Omental fat pad (tissue), 4 donors: ENCODE measurements at places on chromosomes 1 and 21. TPM values are rescaled to one million over a fixed set of nuclear protein-coding genes. Genes with fewer than 3 reads are reported as not detected.

- no peak for DNase-seq
Observed at GRCh38 chr21:42535602-42536171, 22.0 kb downstream of the SLC37A1 start.

- DNase-seq: no peak
Observed at GRCh38 chr1:246607462-246607861, 41.2 kb downstream of the CNST start.

DNA sequence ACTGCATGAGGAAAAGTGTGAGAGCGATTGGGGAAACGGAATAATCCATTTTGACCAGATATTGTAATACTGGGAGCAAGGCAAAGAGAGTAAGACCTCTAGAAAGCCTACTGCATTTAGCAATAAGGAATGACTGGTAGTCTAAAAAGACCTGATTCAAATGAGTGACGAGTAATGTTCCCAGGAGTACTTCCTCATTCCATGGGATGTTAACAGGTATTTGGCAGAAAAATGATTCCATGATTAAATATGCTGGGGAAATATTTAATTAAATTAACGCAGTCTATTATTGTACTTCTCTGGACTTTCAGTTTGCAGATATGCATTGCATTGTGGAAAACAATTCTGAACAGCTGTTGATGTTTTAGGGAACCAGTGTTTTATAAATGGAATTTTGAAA is 105.5 kb downstream of the RPE65 start:
- DNase-seq: no peak

GRCh38 chr1:222820171-222820712 is 5.4 kb downstream of the DISP1 start:
- DNase-seq: no peak

GRCh38 chr1:33121728-33122127 is 40.8 kb downstream of the AZIN2 start:
- no peak for DNase-seq

DNA sequence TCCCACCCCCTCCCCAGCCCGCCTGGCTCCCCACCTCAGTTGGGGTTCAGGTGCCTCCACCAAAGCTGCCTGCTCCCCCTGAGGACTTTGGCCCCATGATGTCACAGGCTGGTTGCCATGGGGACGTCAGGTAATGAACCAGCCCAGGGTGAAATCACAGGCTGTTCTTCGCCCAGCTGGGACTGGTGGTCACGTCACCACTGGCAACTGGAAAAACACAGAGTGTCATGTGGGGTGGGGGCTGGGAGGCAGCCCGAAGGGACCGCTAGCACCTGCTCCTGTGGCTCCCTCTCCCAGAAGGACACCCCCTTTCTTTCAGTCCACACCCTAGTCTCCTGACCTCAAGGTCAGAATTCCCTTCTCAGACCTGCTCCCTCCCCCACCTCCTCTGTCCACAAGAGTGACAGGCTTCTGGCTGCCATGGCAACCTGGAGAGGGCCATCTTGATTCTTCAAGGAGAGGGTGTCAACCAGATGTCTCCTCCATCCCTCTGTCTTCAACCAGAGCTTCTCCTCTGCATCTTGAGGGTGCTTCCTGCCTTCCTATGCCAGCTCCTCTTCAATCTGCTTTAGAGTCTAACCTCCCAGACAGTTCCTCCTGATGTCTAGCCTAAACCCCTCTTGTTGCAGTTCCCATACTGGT is 6.2 kb downstream of the FAM131C start:
- no peak for DNase-seq

GRCh38 chr1:236159704-236160539 is 17.6 kb downstream of the GPR137B start:
- DNase-seq: no peak

DNA sequence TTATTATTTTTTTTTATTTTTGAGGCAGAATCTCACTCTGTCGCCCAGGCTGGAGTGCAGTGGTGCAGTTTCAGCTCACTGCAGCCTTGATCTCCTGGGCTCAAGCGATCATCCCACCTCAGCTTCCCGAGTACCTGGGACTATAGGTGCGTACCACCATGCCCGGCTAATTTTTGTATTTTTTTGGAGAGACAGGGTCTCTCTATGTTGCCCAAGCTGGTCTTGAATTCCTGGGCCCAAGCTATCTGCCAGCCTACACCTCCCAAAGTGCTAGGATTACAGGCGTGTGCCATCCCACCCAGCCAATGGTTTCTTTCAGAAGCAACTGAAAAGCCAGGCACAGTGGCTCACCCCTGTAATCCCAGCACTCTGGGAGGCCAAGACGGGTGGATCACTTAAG is 2.3 kb downstream of the KRTCAP2 start:
- DNase-seq: no peak

GRCh38 chr1:156439777-156440183 is 60.8 kb downstream of the MEF2D start:
- DNase-seq: no peak

- DNase-seq: no peak
Observed at GRCh38 chr1:15424146-15424667, 14.0 kb upstream of the CTRC start.

- no peak for DNase-seq
Observed at GRCh38 chr1:221765527-221765926, 23.6 kb upstream of the DUSP10 start.

GRCh38 chr1:89842567-89843272 is 21.9 kb downstream of the LRRC8D start:
- no peak for DNase-seq

DNA sequence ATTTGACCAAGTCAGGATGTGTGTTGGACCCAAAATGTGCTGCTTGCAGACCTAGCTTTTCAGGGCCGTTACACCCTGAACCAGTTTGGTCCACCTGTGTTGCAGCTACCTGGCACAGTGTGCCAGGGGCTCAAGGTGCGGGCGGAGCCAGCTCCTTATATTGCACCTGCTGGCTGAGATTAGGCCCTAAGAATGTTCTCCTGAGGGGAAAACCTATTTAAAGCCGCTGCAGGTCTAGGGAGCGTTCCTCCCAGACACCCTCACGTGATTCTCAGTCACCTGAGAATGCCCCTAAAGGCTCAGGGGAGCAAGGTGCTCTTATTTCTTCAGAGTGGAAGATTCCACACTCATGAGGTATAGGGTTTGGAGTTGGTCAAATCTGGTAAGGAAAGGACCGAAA is 12.0 kb downstream of the GSTM3 start:
- no peak for DNase-seq

- DNase-seq: no peak
Observed at GRCh38 chr1:201511941-201512539, 5.1 kb upstream of the CSRP1 start.

DNA sequence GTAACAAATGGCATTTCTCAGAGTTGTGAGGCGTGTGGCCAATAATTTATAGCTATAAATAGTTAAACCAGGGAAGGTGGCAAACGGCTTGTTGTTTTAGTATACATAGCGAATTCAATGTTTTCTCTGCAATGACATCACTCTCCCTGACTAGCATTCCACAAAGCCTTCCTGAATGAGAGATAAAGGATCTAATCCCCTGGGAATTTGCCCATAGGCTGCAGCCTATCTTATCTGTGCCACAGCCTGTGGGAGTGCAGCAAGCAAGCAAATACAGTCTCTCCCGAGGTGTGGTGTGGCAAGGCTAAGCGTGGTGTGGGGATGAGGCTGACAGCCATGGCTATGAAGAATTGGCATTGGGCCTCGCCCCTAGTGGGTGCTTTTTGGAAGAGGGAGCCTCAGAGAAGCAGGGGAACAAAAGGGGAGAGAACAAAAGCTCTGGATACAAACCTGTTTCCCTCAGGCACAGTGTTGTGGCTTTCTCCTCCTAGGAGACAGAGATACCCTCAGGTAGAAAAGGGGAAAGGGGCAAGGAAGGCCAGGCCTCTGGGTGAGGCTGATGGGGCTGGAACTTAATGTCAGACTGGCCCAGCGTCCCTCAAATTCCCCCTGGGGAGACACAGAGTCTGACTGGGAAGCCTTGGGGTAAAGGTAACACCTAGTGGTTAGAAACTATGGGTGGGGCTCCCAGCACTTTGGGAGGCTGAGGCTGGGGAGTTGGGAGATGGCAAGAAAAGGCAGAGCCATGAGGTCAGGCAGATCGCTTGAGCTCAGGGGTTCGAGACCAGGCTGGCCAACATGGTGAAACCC is 8.9 kb downstream of the TAGLN2 start:
- no peak for DNase-seq

Gene IL12RB2
- total RNA-seq: 8.9 TPM

Gene NHLH1
- not detected for total RNA-seq

Gene SCAMP3
- 48.2 TPM for total RNA-seq

Gene HSPB7
- total RNA-seq: 112 TPM

Gene PTGFR
- total RNA-seq: 13.6 TPM

Gene CA6
- not detected for total RNA-seq
